ENCODE measurements at places on chromosomes 3 and 15.

DNA sequence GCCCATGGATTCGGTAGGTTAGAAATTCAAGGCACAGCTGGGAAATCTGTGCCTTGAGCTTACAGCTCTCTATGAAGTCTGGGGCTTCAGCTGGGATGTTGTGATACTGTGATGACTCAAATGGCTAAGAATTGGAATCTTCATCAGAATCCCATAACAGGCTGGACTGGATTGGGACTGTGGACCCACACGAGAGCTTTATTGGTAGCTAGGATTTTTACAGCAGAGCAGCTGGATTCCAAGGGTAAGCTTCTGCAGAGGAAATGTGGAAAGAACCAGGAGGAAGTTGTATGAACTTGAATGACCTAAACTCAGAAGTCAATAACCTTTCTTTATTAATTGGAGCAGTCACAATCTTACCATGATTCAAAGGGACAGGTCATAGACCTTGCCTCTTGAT, 1187.1 kb downstream of the ROBO1 start:
- DNase-seq: no peak

DNA sequence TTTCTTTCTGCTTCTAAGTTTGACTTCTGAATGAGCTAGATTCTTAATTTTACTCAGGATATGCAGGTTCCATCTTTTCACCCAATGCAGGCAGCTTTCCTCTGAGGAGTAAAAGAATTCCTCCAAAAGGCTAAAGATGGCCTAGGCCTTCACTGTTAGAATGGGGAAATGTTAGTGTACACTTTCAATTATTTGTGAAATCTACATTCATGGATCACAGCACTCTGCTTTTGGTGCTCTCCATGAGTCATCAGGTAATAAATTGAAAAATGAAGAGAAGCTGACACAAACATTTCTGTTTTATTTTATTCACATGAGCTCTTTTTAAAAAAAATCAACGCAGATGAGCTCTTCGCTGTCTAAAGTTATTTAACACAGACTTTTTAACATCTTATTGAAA, 502.5 kb upstream of the GOLIM4 start:
- no peak for DNase-seq

- DNase-seq: no peak
Observed at GRCh38 chr3:140370686-140371085, 307.2 kb upstream of the TRIM42 start.

- DNase-seq: no peak
Observed at GRCh38 chr15:29934251-29934650, 112.0 kb upstream of the TJP1 start.

- DNase-seq: no peak
Observed at GRCh38 chr3:56761887-56762651, 39.7 kb downstream of the ARHGEF3 start.

GRCh38 chr3:9019259-9019961, 56.1 kb upstream of the RAD18 start:
- no peak for DNase-seq

DNA sequence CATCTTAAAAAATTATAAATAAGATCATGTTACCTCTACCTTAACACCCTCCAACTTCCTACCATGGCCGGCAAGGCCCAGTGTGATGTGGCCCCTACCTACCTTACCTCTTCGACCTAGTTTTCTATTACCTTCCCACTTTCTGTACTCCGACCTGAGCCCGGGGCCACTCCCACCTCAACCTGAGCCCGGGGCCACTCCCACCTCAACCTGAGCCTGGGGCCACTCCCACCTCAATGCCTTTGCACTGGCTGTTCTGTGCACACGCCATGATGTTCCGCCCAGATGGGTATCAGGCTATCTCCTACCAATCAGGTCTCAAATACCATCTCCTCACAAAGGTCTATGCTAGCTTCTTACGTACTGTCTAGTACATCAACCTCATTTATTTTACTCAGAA, 66.8 kb upstream of the XXYLT1 start:
- no peak for DNase-seq

DNA sequence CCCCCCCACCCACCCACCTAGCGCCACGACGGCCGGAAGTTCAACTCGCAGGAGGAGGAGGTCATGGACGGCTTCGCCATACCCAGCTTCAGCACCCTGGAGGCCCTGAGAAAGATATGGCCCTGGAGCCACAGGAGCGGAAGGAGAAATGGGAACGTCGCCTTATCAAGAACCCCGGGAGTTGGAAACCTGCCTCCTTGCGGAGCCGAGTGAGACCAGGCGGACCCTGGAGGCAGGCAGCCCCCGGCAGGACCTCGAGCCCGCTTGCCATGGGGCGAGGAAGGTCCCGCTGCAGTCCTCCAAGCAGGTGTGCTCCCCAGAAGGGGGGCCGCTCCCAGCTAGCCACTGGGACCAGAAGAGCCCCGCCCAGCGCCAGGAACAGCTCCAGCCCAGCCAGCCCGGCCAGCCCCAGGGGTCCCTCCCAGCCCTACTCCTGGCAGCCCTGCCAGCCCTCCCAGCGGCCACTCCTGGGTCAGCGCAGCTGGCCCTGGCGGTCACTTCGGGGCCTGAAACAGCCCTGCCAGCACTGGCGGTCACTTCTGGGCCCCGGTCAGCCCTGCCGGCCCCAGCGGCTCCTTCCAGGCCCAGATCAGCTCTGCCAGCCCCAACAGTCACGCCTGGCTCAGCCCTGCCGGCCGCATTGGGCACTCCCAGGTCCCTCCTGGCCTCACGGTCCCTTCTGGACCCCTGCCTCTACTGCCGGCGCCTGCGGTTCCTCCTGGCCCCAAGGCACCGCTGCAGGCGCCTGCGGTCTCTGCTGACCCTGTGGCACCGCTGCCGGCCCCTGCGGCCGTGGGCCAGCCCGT, 10.3 kb upstream of the ROPN1B start:
- DNase-seq: no peak

DNA sequence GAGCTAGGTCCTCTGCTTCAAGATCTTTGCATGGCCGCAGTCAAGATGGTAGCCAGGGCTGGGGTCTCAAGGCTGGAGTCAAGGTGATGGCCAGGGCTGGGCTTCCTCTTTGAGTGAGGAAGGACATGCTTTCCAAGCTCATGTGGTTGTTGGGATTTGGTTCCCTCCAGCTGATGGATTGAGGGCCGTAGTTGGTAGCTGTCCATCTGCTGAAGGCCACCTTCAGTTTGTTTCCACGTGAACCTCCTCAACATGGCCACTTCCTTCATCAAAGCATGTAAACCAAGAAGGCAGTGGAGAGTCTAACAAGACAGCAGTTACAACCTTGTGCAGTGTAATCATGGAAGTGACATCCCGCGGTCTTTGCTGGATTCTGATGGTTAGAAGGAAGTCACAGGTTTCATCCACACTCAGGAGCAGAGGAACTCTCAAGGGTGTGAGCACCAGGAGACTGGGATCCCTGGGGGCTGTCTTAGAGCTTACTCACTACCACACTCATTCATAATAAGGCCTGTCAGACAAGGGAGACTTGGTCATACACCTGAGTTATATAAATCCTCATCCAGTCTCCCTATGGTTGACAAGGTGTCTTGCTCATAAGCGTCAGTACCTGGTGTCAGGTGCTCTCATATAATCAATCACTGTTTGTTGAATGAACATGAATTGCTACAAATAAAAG, 42.1 kb downstream of the ABHD5 start:
- DNase-seq: no peak

DNA sequence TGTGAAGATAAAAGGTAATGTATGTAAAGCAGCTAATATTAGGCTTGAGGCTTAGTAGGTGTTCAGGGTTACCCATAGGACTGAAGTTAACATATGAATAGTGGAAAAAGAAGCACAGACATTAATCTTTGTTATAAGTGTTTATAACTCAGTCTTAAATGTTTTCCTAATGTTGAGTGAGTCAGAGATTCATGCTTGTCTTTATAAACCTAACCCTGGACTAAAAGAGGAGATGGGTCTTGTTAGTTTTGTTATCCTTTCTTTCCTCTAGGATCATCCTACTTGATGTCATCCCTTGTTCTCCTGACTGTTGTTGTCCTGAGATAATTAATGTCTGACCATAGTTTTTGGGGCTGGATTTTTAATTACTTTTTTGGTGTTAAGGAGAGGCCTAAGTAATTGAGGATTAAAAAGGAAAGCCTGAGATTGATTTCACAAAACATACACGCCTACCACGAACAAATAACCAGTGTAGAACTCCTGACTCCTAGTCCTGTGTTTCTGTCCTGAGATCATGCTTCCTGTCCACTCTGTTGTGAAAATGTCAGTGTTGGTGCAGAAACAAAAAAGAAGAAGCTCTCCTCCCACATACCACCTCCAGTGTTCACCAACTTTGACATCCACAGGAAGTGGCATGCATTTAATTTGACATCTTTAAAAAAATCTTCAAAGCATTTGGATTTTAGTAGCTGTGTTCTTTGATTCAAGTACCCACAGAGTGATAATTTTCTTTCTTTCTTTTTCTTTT, 8.4 kb downstream of the MITF start:
- no peak for DNase-seq

DNA sequence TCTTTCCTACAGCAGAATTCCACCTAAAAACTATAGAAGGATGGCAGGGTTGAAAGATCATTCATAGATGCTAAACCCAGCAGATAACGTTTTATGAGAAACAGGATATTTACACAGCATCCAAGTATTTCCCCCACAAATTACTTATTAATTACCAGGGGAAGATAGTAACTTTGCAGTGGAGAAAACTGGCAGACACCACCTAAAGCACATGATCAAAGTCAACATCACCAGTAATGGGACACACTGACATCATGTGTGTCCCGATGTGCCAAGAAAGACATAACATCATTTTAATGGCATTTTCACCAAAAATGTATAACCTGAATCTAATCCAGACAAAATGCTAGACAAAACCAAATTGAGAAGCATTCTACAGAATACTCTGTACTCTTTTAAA, 220.4 kb upstream of the THBS1 start:
- no peak for DNase-seq

GRCh38 chr3:157098121-157098822, 61.7 kb downstream of the CCNL1 start:
- no peak for DNase-seq

GRCh38 chr3:114363554-114364202, 69.8 kb downstream of the TIGIT start:
- no peak for DNase-seq

DNA sequence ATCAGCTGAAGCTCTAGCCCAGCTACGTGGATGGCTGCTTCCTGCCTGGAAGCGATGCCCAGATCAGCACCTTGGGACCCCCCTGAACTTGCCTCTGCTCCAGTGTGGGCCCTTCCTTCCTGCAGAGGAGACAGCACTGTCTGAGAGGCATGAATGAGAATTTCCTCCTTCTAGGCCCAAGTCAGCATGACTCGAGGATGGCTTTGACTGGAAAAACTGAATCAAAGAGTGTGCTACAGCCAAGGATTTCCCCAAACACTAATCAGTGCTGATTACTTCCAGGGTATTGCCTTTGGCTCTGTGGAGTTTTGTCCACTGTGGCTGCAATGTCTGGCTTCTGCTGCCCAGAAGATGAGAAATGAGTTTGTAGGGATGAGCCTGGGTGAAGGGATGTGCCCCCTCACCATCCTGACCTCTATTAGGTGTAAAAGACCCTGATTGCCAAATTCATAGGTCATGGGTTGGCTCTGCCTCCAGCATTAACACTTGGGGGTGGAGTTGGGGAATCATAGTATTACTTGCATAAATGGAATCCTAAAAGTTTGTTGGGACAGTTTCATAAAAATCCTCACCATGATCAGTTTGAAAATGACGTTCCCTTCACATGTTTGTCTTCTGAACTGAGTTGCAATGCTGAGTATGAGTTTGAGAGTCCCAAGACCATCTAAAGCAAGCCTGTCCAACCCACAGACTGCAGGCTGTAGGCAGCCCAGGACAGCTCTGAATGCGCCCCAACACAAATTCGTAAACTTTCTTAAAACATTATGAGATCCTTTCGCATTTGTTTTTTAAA, 36.7 kb downstream of the FLNB start:
- no peak for DNase-seq

DNA sequence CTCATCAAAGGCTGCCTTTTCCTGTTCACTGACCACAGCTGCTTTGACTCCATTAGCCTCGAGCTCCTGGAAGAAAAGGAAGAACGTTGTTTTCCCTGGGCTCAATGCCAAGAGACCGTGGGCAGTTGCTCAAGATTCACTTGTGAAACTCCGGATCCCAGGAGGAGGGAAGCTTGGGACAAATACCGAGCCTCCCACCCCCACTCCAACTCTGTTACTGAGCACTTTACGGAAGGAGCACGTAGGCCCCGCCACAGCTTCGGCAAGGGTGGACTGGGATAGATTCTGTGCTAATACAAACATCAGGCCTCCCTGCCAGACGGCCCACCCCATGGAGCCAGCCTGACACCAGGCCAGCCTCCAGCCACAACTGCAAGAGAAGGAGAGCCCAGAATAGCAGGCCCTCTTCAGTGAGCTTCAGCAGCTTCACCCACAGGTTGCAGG, 10.8 kb upstream of the FANCD2 start:
- no peak for DNase-seq

DNA sequence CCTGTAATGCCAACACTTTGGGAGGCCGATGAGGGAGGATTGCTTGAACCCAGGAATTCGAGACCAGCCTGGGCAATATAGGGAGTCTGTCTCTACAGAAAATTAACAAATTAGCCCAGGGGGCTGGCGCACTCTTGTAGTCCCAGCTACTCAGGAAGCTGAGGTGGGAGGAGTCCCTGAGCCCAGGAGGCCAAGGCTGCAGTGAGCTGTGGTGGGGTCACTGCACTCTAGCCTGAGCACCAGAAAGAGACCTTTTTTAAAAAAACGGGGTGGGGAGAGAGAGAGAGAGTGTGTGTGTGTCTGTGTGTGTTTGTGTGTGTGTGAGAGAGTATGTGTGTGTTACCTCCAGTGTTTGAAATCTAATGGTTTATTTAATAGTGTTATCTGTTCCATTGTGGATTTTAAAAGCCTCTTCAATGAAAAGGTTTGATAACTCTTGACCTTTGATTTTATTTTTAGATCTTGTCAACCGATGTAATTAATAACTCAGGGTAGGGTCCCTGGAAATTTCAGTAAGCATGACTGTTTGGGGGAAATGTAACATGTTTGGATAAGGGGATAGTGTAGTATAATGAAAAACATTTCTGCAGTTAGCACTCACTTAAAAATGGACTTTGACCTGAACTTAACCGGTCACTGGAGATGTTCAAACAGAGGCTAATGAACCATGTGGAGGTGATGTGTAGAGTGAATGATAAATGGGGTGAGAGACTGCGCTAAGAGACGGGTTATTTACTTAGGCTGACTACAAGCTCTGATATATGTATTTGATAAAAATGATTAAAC, 29.7 kb downstream of the LRCH3 start:
- no peak for DNase-seq

GRCh38 chr3:143155756-143156155, 36.2 kb downstream of the CHST2 start:
- no peak for DNase-seq

DNA sequence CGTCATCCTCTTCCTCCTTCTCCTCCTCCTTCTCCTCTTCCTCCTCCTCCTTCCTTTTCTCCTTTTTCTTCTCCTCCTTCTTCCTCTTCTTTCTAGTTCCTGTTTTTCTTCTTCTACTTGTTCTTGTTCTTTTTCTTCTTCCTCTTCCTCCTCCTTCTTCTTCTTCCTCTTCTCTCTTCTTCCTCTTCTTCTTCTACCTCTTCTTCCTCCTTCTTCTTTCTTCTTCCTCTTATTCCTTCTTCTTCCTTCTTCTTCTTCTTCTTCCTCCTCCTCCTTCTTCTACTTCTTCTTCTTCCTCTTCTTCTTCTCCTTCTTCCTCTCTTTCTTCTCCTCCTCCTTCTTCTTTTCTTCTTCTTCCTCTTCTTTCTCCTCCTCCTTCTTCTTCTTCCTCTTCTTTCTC, 310.2 kb upstream of the LMCD1 start:
- DNase-seq: no peak

- no peak for DNase-seq
Observed at GRCh38 chr3:17850448-17850847, 108.0 kb upstream of the TBC1D5 start.

Data from stimulated activated CD8-positive, alpha-beta memory T cell treated with anti-CD3 and anti-CD28 coated beads, Interleukin-4, amount 100 ng/mL, for 1 hour (primary cell).